ENCODE measurements at places on chromosomes 13 and 19.

- DNase-seq, result no peak
Observed at GRCh38 chr19:8150178-8150865, 930 bp upstream of the FBN3 start.

DNA sequence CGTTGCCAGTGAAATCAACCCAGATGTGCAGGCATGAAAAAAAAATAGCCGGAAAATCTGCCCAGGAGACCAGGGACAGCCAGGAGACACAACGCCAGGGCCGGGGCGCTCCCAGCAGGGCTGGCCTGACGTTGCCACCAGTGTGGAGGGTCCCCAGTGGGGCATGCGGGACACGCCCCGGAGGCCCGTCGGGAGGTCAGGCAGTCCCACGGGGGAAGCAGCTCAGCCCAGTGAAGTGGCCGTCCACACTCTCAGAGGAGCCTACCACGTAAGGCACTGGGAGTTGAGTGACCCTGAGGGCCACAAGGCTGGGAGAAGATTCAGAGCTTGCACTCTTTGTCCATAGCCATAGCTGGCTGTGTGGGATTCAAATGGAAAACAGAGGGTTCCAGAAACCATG is 53.2 kb upstream of the GAS6 start:
- no peak for DNase-seq

GRCh38 chr13:94494026-94494425 is 14.5 kb upstream of the DCT start:
- DNase-seq, result no peak

DNA sequence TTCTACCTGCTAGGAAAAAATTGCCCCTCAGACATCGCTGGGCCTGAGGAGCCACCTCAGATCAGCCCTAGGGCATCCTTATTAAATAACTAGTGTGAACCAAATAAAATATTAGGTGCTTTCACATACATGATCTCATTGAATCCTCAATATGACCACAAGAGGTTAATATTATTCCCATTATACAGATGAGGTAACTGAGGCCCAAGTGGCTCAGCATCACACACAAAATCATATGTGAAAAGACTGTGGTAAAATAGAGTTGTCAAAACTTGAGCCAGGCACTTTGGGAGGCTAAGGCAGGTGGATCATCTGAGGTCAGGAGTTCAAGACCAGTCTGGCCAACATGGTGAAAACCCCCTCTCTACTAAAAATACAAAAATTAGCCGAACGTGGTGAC is 2.9 kb upstream of the DMKN start:
- DNase-seq, result no peak

- no peak for DNase-seq
Observed at GRCh38 chr13:99630269-99630898, 129.1 kb downstream of the TM9SF2 start.

GRCh38 chr13:20714563-20715329 is 11.2 kb downstream of the IL17D start:
- DNase-seq, result no peak

GRCh38 chr13:74644229-74644628 is 510.0 kb upstream of the KLF12 start:
- DNase-seq, result no peak

DNA sequence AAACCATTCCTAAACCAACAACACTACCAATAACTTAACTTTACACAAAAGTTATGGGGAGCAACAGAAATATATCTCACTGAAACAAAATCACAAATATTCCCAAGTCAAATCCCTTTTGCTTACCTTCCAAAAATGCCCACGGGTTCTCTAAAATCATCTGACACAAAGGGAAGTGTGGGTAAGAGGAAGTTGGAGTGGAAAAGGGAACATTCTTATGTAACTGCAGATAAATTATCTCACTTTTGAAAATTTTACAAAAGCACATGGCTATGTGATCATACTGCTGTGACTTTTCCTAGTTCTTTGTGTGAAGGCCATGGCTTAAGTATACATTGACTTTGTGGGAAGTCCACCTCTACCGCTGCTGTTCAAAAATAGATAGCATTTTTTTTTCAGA is 350.5 kb downstream of the GPC6 start:
- no peak for DNase-seq
